ENCODE measurements at places on chromosomes 13 and 19.

DNA sequence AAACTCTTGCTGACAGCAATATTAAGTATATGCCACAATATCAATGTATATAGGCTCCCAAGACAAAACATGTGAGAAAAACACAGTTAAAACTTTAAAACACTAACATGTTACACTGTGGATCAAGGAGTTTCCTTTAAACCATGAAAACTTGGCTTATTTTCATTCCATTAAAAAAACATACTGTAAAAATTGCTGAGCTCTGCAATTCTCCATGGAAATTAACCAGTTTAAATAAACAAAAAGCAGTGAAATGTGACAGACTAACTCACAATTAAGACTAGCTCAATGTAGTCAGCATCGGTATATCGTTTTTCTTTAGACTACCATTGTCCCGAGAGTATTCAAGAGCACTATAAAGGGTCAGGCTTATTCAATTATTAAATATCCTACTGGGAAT lies 930.5 kb upstream of the SLITRK1 start:
- no peaks in the 10 kb centered on the region for H3K36me3 ChIP-seq
- H3K4me3 ChIP-seq, result no peak overlapping the region
- no peak overlapping the region for H3K27ac ChIP-seq
- H3K27me3 ChIP-seq, result no peaks in the 10 kb centered on the region
- no peaks in the 10 kb centered on the region for H3K4me1 ChIP-seq

DNA sequence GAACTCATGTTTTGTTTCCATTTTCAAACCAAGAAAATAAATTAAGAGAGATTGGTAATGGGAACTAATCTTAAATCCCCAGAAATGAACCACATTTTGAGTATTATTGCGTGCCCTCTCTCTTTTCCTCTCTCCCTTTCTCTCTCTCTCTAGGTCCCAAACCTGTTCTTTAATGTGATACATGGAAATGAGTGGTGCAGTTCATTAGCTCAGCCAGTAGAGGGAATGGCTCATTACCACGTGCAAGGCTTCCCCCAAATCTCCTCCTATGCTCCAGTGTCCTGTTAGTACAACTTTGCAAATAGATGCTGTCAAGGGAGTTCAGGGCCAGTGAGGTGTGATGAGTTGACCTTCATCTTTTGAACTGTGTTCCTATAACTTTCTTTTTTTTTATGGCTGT lies 178.4 kb downstream of the FGF9 start:
- H3K27ac ChIP-seq, result no peak overlapping the region
- no peaks in the 10 kb centered on the region for H3K4me1 ChIP-seq
- no peaks in the 10 kb centered on the region for H3K27me3 ChIP-seq
- H3K4me3 ChIP-seq, result no peak overlapping the region

DNA sequence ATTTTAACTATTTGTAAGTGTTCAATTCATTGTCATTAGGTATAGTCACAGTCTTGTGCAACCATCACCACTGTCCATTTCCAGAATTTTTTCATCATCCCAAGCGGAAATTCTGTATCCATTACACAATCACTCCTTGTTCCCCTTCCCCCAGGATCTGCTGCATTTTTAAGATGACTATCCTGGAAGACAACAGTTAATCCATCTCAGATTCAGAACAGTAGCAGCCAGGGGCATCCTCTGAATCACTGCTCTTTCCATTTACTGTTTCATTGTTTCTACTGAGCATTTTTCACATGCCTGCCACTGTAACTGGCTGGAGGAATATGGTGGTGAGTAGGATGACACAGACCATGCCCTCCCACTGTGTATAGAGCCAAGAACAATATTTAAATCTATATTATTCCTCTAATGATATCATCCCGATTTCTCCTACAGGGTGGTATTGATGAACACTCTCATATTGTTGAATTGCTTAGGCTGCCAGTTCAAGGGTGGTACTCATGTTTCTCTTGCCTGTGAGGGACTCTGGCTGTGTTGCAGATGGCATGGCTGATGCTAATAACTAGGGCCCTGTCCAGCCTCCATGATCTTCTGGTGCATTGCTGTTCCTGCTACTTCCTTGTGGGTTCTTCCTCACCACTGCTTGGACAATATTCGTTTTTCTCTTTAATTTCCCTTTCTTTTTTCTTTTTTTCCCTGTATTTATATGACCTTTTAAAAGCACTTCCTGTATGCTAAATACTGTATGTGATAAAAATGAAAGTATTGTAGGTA lies 59.0 kb downstream of the WDFY2 start:
- no peaks in the 10 kb centered on the region for H3K27me3 ChIP-seq
- no peak for DNase-seq
- no peak overlapping the region for H3K27ac ChIP-seq
- H3K4me3 ChIP-seq, result no peak overlapping the region
- H3K36me3 ChIP-seq, result peaks cover 1% of the 10 kb centered on the region

DNA sequence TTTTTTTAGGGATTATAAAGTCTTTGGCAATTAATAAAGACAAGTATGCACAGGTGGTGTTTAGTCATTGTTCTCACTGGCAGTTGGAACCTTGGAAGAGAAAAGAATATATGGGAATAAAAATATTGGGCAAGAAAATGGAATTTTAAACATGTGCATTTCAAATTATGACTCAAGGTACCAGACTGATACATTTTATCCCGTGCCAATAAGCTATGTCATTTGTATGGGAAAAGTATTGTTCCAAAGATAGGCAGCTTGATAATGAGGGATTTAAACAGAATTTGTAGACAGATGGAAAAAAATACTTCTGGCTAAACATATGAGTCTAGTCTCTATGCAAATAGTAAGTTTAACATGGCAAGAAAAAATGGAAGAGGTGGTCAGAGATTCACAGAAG lies 169.5 kb upstream of the UFM1 start:
- no peak for DNase-seq
- peaks cover 11% of the 10 kb centered on the region for H3K4me1 ChIP-seq

DNA sequence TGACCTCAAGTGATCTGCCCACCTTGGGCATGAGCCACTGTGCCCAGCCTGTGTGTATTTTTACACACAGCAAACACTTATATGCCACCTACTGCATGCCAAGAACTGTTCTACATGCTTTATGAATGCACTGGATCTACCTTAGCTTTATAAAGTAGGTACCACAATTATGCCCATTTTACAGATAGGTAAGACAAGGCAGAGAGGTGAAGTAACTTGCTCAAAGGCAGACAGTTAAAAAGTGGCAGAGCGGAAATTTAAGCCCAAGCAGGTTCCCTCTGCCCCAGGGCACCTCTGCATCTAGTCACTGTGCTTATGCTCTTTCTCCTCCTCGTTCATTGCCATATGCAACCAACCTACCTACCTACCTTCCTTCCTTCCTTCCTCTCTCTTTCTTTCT lies 10.5 kb downstream of the ADAMTS10 start:
- H3K27ac ChIP-seq, result no peak overlapping the region
- no peak for DNase-seq
- H3K4me3 ChIP-seq, result no peak overlapping the region
- no peaks in the 10 kb centered on the region for H3K27me3 ChIP-seq
- H3K36me3 ChIP-seq, result peaks cover 17% of the 10 kb centered on the region
- H3K4me1 ChIP-seq, result no peaks in the 10 kb centered on the region

DNA sequence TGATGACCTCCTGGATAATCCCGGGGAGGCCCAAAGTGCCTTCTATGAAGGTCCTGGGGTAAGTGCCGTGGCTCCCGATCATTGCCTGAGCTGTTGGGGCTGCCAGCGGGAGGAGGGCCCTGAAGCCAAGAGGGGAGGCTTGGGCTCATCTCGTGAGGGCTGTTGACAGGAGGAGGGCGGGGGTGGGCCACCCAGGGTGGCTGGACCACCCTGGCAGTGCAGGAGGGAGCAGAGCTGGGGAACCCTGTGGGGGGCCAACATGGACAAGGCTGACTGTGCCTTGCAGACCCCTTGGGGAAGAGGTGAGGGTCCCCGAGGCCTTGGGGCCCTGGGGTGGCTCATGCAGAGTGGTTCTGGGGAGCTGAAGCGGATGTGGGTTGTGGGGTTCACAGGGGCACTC lies 37.4 kb upstream of the EHD2 start:
- DNase-seq, result no peak
- H3K36me3 ChIP-seq, result peaks cover 19% of the 10 kb centered on the region
- no peak overlapping the region for H3K27ac ChIP-seq
- H3K4me1 ChIP-seq, result no peaks in the 10 kb centered on the region

DNA sequence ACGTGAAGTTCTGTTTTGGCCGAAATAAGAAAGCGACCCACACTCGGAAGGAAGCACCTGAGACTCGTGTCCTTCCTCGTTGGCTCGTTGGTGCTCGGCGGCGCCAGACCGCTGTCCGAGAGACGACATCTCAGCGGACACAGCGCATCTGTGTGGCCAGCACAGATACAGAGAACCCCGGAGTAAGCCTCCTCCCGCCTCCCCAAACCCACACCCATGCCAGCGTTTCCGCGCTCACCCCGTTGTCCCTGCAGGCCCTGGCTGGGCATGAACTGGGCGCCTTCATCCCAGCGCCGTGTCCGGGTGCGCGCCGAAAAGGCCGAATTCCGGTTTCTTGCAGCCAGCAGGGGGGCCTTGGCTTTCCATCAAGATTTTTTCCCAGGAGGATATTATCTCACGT lies 127.6 kb downstream of the SOX1 start:
- H3K27ac ChIP-seq, result no peak overlapping the region
- no peak overlapping the region for H3K4me3 ChIP-seq
- no peaks in the 10 kb centered on the region for H3K4me1 ChIP-seq
- H3K36me3 ChIP-seq, result no peaks in the 10 kb centered on the region
- H3K27me3 ChIP-seq, result no peaks in the 10 kb centered on the region

GRCh38 chr13:45068036-45069001 lies 52.0 kb upstream of the GTF2F2 start:
- no peaks in the 10 kb centered on the region for H3K4me1 ChIP-seq
- no peak overlapping the region for H3K27ac ChIP-seq
- peaks cover 25% of the 10 kb centered on the region for H3K27me3 ChIP-seq
- no peaks in the 10 kb centered on the region for H3K36me3 ChIP-seq
- DNase-seq, result no peak

DNA sequence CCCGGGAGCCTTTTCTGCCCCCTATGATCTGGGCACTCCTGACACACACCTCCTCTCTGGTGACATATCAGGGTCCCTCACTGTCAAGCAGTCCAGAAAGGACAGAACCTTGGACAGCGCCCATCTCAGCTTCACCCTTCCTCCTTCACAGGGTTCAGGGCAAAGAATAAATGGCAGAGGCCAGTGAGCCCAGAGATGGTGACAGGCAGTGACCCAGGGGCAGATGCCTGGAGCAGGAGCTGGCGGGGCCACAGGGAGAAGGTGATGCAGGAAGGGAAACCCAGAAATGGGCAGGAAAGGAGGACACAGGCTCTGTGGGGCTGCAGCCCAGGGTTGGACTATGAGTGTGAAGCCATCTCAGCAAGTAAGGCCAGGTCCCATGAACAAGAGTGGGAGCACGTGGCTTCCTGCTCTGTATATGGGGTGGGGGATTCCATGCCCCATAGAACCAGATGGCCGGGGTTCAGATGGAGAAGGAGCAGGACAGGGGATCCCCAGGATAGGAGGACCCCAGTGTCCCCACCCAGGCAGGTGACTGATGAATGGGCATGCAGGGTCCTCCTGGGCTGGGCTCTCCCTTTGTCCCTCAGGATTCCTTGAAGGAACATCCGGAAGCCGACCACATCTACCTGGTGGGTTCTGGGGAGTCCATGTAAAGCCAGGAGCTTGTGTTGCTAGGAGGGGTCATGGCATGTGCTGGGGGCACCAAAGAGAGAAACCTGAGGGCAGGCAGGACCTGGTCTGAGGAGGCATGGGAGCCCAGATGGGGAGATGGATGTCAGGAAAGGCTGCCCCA lies 8.5 kb upstream of the CEACAM7 start:
- peaks cover 32% of the 10 kb centered on the region for H3K27me3 ChIP-seq
- no peak overlapping the region for H3K27ac ChIP-seq
- H3K36me3 ChIP-seq, result no peaks in the 10 kb centered on the region
- no peaks in the 10 kb centered on the region for H3K4me1 ChIP-seq

DNA sequence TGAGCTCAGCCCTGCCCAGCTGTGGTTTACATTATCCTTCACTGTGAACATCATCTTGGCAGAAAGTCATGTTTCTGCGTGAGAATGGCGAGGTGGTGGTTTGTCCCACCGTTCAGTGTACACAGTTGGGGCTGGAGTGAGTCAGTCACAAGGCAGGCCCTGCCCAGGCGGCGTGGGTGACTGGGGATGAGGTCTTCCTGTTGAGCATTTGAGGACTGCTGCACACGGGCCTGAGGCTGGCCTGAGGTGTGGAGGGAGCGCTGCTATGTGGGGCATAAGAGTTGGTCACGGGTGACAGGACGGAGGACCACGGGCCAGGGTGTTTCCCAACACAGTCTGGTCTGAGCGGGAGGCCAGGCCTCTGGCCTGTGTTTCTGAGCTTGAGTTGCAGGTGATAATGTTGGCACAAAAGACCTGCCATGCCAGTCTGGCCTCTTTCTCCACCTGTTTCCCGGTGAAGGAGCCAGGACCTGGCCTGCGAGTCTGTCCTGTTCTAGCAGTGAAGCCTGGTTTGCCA lies 13.4 kb upstream of the C19orf33 start:
- no peak for DNase-seq
- no peaks in the 10 kb centered on the region for H3K36me3 ChIP-seq
- H3K27me3 ChIP-seq, result no peaks in the 10 kb centered on the region
- H3K27ac ChIP-seq, result no peak overlapping the region

GRCh38 chr13:26459276-26460131 lies 98.0 kb upstream of the WASF3 start:
- H3K4me3 ChIP-seq, result no peak overlapping the region
- no peaks in the 10 kb centered on the region for H3K4me1 ChIP-seq
- DNase-seq, result no peak
- H3K36me3 ChIP-seq, result no peaks in the 10 kb centered on the region

- H3K27ac ChIP-seq, result no peak overlapping the region
- peaks cover 33% of the 10 kb centered on the region for H3K4me1 ChIP-seq
- peaks cover 49% of the 10 kb centered on the region for H3K27me3 ChIP-seq
- H3K36me3 ChIP-seq, result peaks cover 1% of the 10 kb centered on the region
- no peak overlapping the region for H3K4me3 ChIP-seq
Measured at GRCh38 chr19:17005000-17005399, 21.6 kb downstream of the CPAMD8 start.

DNA sequence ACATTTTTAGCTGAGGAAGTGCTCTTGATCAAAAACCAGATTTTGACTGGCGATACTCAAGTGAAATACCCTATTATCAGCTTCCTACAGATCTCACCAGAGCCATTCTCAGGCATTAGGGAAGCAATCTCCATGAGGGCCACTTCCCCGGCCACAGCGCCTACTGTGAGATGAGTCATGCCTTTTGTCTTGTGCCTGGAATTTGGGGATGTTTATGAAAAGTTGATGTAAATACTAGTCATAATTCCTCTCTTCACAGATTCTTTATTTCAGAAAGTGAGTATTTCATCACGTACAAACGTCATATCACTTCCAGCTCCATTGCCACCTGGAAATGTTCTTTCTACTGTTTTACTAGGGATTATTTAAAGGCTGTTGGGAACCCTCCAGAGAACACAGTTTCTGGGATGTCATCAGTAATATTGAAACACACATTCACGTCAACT lies 25.3 kb upstream of the SLC46A3 start:
- no peak overlapping the region for H3K27ac ChIP-seq
- no peak for DNase-seq
- H3K4me1 ChIP-seq, result no peaks in the 10 kb centered on the region
- H3K36me3 ChIP-seq, result no peaks in the 10 kb centered on the region

DNA sequence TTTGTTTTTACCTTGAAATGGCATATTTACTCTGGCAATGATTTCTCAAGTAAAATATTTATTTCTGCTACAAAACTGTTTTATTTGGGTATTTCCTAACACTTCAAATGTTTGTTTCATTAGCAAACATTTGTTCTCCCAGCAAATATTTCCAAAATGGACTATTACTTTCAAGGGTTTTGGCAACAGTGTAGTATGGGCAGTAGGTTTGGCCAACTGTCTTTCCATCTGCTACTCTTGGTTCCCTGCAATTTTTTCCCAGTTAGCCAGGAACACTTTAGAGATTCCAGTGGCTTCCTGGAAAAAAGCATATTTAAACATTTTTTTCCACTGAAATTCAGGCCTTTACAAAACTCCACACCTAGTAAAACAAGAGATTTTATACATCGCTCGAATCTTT lies 466.6 kb downstream of the SLITRK6 start:
- DNase-seq, result no peak
- H3K4me1 ChIP-seq, result no peaks in the 10 kb centered on the region
- H3K36me3 ChIP-seq, result no peaks in the 10 kb centered on the region
- no peak overlapping the region for H3K4me3 ChIP-seq
- no peaks in the 10 kb centered on the region for H3K27me3 ChIP-seq
- no peak overlapping the region for H3K27ac ChIP-seq
